Naive thymus-derived CD8-positive, alpha-beta T cell (primary cell): ENCODE measurements at places on chromosomes 2 and 18.

DNA sequence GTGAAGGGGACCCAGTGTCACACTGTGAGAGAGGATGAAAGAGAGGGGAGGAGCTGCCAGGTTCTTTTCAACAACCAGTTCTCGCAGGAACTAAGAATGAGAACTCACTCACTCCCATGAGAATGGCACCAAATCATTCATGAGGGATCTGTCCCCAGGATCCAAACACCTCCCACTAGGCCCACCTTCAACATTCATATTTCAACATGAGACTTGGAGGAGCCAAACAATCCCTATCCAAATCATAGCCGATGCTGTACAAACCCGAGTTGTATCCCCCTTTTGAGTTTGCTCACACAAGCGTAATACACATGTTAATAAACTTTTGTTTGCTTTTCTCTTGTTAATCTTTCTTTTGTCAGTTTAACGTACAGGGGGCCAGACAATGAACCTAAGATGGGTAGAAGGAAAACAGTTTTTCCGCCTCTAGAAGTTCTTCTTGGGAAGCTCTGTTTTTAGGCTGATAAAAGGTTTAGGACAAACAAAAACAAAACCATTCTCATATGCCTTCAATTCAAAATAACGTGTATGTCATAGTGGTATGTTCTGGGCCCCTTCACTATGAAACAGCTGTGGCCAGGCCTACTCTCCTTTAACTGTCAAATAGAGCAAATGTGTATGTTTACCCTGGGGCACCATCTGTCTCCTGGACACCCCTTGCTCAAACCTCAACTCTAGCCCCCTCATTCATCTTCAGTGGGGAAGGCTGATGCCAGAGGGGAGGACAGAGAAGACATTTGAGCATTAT lies 9.1 kb upstream of the TMEM37 start:
- DNase-seq = no peak

DNA sequence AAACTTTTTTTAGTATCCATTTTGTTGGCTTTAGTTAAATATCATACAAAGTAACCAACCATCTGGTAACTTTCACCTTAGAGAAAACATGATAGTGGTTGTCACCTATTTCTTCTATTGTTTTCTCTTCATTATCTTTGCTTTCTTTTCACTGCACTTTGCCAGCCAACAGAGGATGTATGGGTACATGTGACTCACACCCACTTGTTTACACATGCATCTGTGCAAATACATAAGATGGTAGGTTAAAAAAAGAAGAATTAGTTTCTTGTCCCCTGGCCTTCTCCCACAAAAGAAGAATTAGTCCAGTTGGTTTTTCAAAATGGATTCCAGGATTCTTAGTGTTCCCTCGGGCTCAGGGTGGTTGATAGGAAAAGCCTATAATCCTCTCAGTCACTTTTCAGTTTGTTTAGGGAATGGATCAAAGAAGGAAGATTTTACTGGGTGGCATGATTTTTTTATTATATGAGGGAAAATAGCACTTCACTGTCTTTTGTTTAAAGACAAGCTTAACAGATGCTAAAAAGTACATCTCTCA lies 46.6 kb downstream of the CDK15 start:
- DNase-seq = no peak

DNA sequence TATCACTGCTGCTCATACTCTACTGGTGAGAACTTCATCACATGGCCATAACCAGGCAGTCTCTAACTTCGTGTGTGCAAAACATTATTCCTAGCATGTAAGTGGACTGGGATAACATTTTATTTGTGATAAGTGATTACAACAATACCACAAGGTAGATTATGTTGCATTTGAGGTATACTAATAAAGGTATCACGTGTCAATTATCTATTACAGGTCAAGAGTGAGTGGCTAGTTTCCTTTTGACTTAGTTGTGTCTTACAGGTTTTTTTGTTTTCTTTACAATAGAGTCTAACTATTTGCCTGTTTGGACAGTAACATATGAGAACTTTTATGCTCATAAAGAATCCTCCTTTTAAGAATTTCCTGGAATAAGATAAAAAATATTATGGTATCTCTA lies 67.2 kb upstream of the DSC1 start:
- no peak for DNase-seq

- no peak for DNase-seq
Observed at GRCh38 chr2:226352941-226353560, 446.6 kb downstream of the IRS1 start.

DNA sequence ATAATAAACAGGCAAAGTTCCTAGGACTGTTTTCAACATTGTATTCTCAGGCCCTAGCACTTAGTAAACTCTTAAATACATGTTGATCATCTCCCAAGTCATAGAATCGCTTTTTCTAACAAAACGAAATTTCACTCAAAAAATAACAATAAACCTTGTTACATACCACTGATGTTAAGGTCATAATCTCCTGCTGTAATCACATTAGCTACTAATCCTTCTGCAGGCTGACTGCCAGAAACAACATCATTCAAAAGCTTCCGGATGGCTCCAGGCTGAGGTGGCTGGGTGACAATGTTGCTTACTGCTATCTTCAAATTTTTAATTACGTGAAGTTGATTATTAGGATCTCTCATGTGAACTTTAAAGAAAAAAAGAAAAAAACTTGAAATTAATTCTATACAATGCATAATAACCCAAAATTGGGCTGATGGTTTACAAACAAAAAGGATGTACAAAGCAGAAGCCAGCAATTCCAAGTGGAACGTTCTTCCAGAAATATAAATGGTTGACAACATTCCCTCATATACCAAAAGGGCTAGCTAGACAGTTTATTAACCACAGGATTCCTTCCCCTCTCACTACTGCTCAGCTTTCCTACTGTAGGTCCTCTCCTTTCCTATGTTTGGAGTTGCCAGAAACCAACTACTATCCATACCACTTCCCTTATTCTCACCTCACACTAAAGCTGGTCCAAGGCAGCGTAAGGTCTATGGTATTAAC lies 11.6 kb downstream of the TRAPPC8 start:
- DNase-seq = no peak

DNA sequence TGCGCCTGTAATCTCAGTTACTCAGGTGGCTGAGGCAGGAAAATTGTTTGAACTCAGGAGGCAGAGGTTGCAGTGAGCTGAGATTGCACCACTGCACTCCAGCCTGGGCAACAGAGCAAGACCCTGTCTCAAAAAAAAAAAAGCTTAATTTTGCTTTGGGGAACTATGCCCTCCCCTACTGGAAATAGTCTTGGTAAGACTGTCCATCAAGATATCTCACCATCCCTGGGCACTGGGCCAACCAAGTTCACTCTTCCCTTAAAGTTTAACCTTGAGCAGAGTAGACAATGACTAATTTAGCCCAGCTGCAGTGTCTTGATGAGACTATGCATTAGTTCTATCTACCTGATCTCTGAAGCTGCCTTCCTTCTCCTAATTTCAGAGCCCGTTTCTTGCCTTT lies 44.7 kb downstream of the ASXL2 start:
- DNase-seq = no peak
